ENCODE measurements at places on chromosomes 11 and 22.

- DNase-seq: no peak
Observed at GRCh38 chr11:111870113-111870512, 1.3 kb downstream of the ALG9 start.

- DNase-seq: no peak
Observed at GRCh38 chr22:20052309-20053259, 27.5 kb upstream of the DGCR8 start.

DNA sequence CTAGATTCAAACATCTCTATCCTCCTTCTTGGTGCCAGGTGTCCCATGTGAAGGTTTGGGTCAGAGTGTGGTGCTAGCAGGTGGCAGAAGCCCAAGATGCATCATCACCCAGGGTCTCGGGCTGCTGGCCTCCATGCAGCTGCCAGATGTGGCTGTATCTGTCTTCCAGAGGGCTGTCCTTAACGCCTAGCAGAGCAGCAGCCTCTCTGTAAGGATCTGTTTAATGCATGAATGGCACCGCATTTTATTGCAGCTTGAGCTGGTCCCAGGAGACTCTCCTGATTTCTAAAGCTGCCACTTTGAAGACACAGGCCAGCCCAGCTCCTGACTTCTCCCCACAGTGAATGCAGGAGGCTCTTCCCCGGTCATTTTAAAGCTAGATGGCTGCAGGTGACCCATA lies 26.3 kb downstream of the SLC1A2 start:
- no peak for DNase-seq

DNA sequence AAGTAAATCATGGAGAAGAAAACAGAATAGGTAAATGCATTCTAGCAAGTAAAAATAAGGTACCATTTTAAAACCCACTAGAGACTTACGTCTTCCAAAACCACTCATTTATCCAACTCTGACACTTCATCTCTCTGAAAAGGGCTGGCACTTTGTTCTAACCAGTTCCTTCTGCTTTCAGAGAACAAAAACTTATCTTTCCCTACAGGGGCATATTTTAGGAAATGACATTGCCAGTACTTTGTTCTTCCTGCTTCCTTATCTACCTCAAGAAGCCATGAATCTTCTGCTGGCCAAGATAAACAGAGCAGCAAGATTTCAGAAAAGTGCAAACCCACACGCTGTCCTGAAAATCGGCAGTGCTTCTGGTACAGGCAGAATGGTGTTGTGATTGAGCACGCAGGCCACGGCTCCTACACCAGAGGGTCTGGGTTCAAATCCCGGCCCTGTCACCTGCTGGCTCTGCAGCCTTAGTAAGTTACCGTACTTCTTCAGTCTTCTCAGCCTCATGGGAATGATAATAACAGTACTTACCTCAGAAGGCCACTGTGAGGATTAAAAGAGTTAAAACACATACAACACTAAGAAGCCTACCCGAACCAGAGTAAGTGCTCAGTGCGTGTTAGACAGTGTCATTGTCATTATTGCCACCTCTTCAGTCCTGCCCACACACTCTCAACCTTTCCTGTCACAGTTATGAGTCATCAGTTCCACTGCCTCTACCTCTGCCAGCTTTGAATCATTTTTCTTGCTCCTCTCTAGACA lies 11.0 kb downstream of the MPZL3 start:
- no peak for DNase-seq

- DNase-seq: peak; percentile 14
Observed at GRCh38 chr11:5369789-5370188, 13.8 kb upstream of the OR51M1 start.

GRCh38 chr11:125176866-125177265 lies 12.3 kb downstream of the PKNOX2 start:
- no peak for DNase-seq

GRCh38 chr22:44184006-44184405 lies 3.3 kb downstream of the PARVG start:
- DNase-seq: no peak

DNA sequence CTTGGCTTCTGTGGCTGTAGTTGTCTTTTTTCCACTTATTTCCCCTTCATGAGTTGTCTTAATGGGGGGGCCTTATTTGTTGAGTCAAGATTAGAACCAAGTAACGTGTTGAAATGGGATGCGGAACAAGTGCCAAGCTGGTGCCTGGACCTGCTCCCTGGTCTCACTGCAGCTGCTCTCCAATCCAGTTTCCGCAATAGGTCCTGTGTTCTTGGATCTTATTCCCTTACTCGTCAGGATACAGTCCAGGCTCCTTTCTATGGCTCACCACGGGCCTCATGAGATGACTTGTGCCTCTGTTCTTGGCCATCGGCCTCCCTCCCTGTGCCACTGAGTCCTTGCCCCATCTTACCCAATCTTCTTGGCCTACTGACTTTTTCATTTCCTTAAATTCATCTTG lies 159.6 kb upstream of the CADM1 start:
- DNase-seq: no peak

- peak; percentile 61 for DNase-seq
Observed at GRCh38 chr11:128021349-128022006, 565.9 kb downstream of the ETS1 start.

- peak; percentile 56 for DNase-seq
Observed at GRCh38 chr11:23021287-23021863, 161.1 kb upstream of the CCDC179 start.

GRCh38 chr11:12784987-12785386 lies 110.8 kb downstream of the TEAD1 start:
- DNase-seq: peak; percentile 55

DNA sequence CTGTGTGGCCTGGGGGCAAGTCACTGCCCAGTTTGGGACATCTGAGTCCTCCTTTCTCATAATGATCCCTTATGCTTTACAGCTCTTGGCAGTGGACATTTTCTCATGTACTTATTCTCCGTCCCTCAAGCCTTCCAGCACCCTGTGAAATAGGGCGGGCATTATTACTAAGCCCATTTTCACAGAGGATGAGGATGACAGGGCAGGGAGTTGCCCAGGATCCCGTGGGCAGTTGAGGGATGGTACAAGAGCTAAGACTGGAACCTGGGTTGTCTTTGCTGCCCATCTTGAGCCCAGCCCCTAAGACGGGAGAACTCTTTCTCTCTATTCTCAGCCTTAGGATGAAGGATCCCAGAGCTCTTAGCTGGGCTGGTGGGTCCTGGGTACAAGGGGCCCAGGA lies 11.2 kb downstream of the CD82 start:
- DNase-seq: no peak

DNA sequence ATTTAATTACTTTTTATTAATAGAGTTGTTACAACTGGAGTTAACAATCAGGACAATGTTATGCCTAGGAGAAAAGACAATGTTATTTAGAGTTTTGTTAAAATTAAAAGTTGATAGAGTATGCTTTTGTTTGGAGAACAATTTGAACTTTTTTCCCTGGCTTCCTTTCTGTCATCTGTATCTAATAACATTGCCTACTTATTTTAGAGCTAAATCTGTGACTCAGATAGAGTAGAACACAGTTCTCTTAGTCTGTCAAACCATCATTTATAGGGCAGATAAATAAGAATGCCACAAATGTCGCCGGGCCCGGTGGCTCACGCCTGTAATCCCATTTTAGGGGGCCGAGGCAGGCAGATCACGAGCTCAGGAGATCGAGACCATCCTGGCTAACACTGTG lies 28.9 kb upstream of the YAP1 start:
- no peak for DNase-seq

- DNase-seq: no peak
Observed at GRCh38 chr11:60482361-60482760, 10.2 kb upstream of the MS4A12 start.

DNA sequence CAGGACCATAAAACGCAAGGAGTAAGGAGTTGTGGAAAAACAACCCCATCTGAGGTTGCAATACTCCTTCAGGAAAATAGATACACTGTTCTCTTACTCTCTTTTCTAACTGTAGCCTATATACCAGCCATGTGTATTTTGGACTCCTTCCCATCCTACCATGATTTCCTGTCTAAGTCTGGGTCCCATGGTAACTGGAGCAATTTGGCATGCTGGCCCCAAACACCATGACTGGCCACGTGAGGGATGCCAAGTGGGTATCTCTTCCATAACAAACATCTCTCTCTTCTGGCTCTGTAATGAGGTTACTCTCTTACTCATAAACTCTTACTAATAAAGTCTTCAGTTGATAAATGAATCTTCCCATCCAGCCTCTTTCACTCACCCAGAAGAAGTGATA lies 26.5 kb downstream of the ABTB2 start:
- DNase-seq: peak; percentile 80

- DNase-seq: no peak
Observed at GRCh38 chr11:11969380-11970215, 38.8 kb downstream of the DKK3 start.

DNA sequence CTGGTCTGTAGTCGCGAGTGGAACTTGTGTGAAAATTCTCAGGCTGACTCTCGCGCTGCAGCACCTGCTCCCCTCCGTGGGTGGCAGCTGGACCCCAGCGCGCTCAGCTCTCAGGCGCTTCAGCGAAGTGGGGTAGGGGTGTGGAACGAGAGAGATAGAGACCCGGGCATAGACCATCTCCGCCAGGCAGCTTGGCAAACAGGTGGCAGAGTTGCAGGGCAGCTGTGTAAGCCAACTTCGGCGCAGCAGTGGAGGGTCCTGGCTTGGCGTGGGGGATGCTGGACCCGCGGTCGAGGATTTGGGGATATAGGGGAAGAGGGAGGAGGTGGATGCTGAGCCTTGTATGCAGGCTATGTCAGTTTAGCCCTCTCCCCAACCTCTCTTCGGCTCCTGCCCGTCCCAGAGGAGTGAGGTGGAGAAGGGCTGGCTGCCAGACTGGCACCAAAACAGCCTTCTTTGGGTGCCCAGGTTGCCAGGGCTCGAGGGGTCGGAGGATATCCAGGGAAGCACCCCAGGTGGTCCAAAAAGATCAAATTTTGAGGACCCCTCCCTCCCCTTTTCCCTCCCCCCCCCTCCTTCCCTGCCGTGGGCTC lies 746 bp upstream of the CALCB start:
- no peak for DNase-seq

Measured in cardiac muscle cell (in vitro differentiated cells and primary cell).